ENCODE measurements at places on chromosomes 5 and 9. TPM values are rescaled to one million over a fixed set of nuclear protein-coding genes. Genes with fewer than 3 reads are reported as not detected.

- H3K4me3 ChIP-seq, result no peak overlapping the region
- DNase-seq, result no peak
- H3K4me1 ChIP-seq, result no peaks in the 10 kb centered on the region
- H3K27me3 ChIP-seq, result no peaks in the 10 kb centered on the region
Measured at GRCh38 chr5:10452768-10453331, 11.2 kb downstream of the ROPN1L start.

The LAMC3 gene
- 0.39 TPM for total RNA-seq

DNA sequence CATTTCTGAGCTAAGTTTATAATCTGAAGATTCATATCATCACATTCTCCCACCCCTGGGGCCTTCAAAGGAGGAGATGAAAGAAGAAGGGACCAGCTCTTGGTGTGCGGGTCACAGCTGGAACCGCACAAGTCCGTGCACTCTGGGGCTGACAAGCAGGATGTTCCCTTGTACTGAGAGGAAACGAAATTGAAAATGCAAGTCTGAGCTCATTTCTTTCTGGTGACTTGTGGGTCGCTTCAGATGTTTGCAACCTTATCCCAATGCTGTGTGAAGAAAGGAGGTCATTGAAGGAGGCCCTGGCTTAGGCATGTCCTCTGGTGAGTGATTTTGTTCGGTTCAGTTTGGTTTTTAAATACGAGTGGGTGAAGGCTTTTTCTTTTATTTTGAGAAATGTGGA, 59.6 kb downstream of the C9orf152 start:
- DNase-seq, result no peak
- no peak overlapping the region for H3K27ac ChIP-seq
- H3K36me3 ChIP-seq, result no peaks in the 10 kb centered on the region
- H3K4me1 ChIP-seq, result peaks cover 12% of the 10 kb centered on the region
- no peak overlapping the region for H3K4me3 ChIP-seq
- no peaks in the 10 kb centered on the region for H3K27me3 ChIP-seq

DNA sequence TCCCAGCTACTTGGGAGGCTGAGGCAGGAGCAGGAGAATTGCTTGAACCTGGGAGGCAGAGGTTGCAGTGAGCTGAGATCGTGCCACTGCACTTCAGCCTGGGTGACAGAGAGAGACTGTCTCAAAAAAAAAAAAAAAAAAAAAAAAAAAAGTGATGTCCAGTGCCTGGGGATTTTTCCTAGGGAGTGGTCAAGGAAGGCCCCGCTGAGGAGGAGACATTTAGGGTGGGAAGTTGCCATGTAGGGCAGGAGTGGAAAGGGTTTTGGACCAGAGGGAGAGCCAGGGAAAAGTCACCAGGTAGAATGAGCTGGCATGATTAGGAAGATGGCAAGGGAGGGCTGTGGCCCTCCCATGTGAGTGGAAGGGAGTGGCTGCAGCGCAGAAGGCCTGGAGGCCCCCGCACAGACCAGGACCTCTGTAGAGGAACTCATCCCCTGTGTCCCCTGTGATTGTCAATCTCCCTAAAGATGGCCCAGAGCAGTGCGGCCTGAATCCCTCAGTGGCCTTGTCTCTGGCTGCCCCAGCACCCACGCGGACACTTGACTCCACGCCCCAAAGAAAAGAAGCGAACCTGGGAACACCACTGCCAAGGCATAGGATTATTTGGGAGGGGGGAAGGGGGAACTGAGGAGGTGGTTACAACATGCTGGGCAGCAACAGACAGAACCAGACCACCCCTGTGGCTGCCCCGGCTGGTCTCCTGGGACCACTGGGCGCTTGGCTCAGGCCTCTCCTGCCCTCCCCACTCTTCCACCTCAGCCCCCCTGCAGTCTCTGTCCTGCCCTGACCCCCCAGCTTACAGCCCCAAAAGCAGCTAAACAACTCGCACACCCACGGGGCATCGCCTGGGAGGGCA, 2.6 kb upstream of the SQSTM1 start:
- H3K4me3 ChIP-seq, result peak overlapping the region; percentile 50
- H3K27ac ChIP-seq, result peak overlapping the region; percentile 74
- no peaks in the 10 kb centered on the region for H3K36me3 ChIP-seq
- H3K4me1 ChIP-seq, result no peaks in the 10 kb centered on the region

DNA sequence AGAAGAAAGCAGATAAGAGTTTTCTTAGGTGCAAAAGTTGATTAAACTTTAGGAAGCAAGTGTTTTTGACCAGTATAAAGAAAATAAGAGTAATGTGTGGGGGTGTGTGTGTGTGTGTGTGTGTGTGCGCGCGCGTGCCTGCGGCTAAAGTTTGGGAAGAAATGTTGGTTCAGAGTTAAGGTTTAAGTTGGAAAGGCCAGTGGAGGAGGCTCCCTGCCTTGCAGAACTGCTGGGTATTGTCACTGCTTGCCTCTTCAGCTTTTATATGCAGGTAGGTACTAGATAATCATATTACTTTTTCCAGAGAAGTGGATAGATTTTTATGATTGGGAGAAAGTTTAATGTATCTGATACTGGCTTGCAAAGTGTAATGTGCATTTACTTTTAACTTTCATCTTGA, 2.0 kb downstream of the PIK3R1 start:
- H3K4me1 ChIP-seq, result peaks cover 5% of the 10 kb centered on the region
- no peaks in the 10 kb centered on the region for H3K27me3 ChIP-seq

DNA sequence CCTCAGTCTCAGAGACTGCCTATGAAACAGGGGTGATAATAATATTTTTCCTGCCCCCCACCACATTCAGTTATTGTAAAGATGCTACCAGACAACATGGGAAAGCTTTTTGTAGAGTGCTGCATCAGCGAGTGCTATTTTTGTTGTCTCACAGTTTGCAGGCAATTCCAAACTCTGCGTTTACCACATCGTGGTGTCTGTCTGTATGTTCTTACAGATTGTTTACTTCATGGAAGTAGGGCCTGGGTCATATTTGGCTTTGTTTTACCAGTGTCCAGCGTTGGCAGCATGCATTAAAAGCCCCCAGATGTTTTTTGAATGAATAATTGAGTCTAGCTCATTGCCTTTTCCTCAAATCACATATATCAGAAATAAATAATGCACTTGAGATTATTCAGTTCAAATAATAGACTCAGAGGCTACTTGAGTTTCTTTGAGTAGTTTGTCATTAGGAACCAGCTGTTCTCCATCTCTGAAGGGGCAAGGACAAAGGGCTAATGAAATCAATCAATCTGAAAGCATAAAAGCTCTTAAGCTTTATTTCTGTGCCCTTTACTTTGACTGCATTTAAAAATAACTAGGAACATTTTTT, 243.7 kb downstream of the CWC27 start:
- H3K27ac ChIP-seq, result no peak overlapping the region
- H3K4me3 ChIP-seq, result no peak overlapping the region
- DNase-seq, result no peak
- no peaks in the 10 kb centered on the region for H3K36me3 ChIP-seq
- H3K27me3 ChIP-seq, result no peaks in the 10 kb centered on the region
- no peaks in the 10 kb centered on the region for H3K4me1 ChIP-seq

DNA sequence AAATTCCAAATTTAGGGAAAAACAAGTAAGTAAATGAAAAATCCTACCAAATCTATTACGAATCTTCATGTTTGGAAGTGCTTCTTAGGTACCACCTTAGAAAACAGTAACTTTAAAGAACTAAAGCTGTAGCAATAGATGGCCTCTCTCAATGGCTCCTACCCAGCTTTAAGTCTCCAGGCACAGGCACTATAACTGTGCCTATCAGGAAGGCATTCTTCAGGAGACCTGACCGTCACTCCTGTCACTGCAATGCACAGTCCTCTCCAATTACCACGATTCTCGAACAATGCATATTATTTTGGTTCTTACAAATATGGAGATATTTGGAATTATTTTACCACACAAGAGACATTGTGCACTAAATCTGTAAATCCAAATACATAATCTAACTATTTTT, 12.9 kb downstream of the NFIB start:
- DNase-seq, result no peak
- peak overlapping the region; percentile 22 for H3K4me3 ChIP-seq
- peaks cover 5% of the 10 kb centered on the region for H3K4me1 ChIP-seq
- H3K27me3 ChIP-seq, result no peaks in the 10 kb centered on the region
- H3K36me3 ChIP-seq, result no peaks in the 10 kb centered on the region
- no peak overlapping the region for H3K27ac ChIP-seq

The MATR3 gene
- 194 TPM for total RNA-seq

GRCh38 chr5:164818445-164818844, 1313.0 kb downstream of the MAT2B start:
- H3K4me3 ChIP-seq, result no peak overlapping the region
- no peak overlapping the region for H3K27ac ChIP-seq
- H3K27me3 ChIP-seq, result no peaks in the 10 kb centered on the region

DNA sequence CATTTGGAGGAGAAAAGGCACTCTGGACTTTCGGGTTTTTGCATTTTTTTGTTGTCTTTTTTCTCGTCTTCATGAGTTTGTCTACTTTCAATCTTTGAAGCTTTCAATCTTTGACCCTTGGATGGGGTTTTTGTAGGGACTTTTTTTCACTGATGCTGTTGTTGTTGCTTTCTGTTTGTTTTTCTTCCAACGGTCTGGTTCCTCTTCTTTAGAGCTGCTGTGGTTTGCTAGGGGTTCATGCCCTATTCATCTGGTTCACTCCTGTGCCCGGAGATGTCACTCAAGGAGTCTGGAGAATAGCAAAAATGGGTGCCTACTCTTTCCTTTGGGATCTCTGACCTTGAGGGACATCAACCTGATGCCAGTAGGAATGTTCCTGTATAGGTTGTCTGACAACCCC, 378.6 kb upstream of the TYRP1 start:
- no peaks in the 10 kb centered on the region for H3K27me3 ChIP-seq
- H3K4me1 ChIP-seq, result no peaks in the 10 kb centered on the region
- DNase-seq, result no peak
- H3K27ac ChIP-seq, result no peak overlapping the region

GRCh38 chr9:131608493-131609037, 63.2 kb downstream of the PRRT1B start:
- peak; percentile 85 for DNase-seq
- peak overlapping the region; percentile 17 for H3K27ac ChIP-seq
- H3K36me3 ChIP-seq, result no peaks in the 10 kb centered on the region

- peaks cover 5% of the 10 kb centered on the region for H3K4me1 ChIP-seq
- no peak overlapping the region for H3K4me3 ChIP-seq
- H3K27me3 ChIP-seq, result no peaks in the 10 kb centered on the region
Measured at GRCh38 chr9:120710110-120710981, 3.9 kb downstream of the MEGF9 start.

GRCh38 chr5:154273028-154273617, 82.6 kb downstream of the GALNT10 start:
- DNase-seq, result peak; percentile 54
- no peaks in the 10 kb centered on the region for H3K27me3 ChIP-seq
- no peak overlapping the region for H3K4me3 ChIP-seq
- no peaks in the 10 kb centered on the region for H3K36me3 ChIP-seq
- no peak overlapping the region for H3K27ac ChIP-seq
- no peaks in the 10 kb centered on the region for H3K4me1 ChIP-seq

The CAPSL gene
- total RNA-seq, result not detected

The ANKRD20A1 gene
- total RNA-seq, result 3.0 TPM

- H3K4me3 ChIP-seq, result no peak overlapping the region
- no peak for DNase-seq
- H3K36me3 ChIP-seq, result no peaks in the 10 kb centered on the region
- H3K27ac ChIP-seq, result no peak overlapping the region
Measured at GRCh38 chr5:87151547-87151946, 116.1 kb upstream of the RASA1 start.

DNA sequence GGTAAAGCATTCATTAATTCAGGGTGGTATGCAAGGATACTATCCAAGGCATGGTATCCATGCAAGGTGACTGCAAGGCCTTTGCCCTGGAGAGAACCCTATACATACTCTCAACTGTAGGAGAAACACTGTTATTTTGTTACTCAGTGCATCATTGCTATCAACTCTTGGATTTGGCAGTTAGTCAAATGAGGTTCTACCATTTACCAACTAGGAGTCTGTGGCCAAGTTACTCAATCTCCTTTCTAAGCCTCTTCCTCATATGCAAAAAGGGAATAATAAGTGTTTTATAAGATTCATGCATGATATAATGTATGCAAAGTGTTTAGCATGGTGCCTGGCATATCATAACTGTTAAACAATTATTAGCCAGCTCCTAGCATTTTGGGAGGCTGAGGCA, 4.0 kb downstream of the PCDHGC3 start:
- no peak overlapping the region for H3K4me3 ChIP-seq
- H3K27me3 ChIP-seq, result no peaks in the 10 kb centered on the region
- H3K36me3 ChIP-seq, result no peaks in the 10 kb centered on the region
- H3K27ac ChIP-seq, result no peak overlapping the region
- DNase-seq, result no peak

DNA sequence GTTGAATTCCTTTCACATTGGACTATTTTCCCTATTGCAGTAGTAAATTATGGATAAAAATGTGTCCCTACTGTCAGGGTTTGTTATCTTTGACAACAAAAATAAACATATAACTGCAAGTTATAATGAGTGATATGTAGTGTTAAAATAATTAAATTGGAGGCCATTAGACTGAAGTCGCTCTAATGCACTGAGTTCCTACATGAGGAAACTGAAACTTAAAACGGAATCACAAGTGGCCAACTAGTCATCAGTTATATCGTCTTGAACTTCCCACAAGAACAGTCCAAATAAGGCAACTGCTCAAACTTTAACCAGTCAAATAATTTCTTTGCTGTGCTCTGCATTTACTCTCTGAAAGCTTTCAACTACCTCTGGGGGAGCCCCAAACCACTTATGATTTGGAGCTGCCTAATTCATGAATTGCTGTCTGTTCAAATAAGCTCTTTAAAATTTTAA, 2.1 kb upstream of the IFT74 start:
- no peak for DNase-seq
- peaks cover 2% of the 10 kb centered on the region for H3K27me3 ChIP-seq
- no peaks in the 10 kb centered on the region for H3K36me3 ChIP-seq
- no peak overlapping the region for H3K4me3 ChIP-seq
- H3K4me1 ChIP-seq, result no peaks in the 10 kb centered on the region

- no peak overlapping the region for H3K27ac ChIP-seq
- H3K36me3 ChIP-seq, result no peaks in the 10 kb centered on the region
- no peaks in the 10 kb centered on the region for H3K4me1 ChIP-seq
- DNase-seq, result no peak
Measured at GRCh38 chr5:157860898-157861890, 2.2 kb upstream of the CLINT1 start.

- H3K27ac ChIP-seq, result no peak overlapping the region
- no peak overlapping the region for H3K4me3 ChIP-seq
- H3K36me3 ChIP-seq, result no peaks in the 10 kb centered on the region
- no peaks in the 10 kb centered on the region for H3K27me3 ChIP-seq
- H3K4me1 ChIP-seq, result no peaks in the 10 kb centered on the region
Measured at GRCh38 chr5:39775086-39775796, 350.5 kb upstream of the DAB2 start.

- no peak for DNase-seq
- H3K27ac ChIP-seq, result no peak overlapping the region
- H3K27me3 ChIP-seq, result no peaks in the 10 kb centered on the region
- H3K4me1 ChIP-seq, result peaks cover 14% of the 10 kb centered on the region
- no peak overlapping the region for H3K4me3 ChIP-seq
- H3K36me3 ChIP-seq, result no peaks in the 10 kb centered on the region
Measured at GRCh38 chr5:149177911-149178565, 36.7 kb downstream of the ABLIM3 start.

DNA sequence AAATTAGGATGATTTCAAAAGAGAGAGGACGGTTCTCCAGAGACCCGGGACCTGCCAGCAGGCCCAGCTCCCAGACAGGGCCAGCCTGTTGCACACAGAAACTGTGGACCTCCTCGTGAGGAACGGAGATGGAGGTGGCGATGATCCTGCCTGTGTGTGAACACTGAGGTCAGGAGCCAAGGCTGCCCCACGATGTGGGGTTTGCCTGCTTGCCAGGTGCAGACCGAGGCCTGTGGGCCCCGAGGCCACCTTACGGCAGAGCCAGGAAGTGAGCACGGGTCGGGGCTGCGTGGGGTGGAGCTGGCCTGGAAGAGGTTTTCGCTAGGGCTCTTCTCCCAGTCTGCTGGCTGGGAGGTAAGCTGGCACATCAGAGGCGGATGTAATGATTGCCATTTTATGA, 4.3 kb downstream of the FAM163B start:
- H3K27me3 ChIP-seq, result no peaks in the 10 kb centered on the region
- H3K36me3 ChIP-seq, result no peaks in the 10 kb centered on the region
- DNase-seq, result no peak
- no peak overlapping the region for H3K4me3 ChIP-seq
- no peaks in the 10 kb centered on the region for H3K4me1 ChIP-seq
- H3K27ac ChIP-seq, result no peak overlapping the region

All from aorta (tissue), 5 donors.